ENCODE measurements at places on chromosomes 13 and 19.

DNA sequence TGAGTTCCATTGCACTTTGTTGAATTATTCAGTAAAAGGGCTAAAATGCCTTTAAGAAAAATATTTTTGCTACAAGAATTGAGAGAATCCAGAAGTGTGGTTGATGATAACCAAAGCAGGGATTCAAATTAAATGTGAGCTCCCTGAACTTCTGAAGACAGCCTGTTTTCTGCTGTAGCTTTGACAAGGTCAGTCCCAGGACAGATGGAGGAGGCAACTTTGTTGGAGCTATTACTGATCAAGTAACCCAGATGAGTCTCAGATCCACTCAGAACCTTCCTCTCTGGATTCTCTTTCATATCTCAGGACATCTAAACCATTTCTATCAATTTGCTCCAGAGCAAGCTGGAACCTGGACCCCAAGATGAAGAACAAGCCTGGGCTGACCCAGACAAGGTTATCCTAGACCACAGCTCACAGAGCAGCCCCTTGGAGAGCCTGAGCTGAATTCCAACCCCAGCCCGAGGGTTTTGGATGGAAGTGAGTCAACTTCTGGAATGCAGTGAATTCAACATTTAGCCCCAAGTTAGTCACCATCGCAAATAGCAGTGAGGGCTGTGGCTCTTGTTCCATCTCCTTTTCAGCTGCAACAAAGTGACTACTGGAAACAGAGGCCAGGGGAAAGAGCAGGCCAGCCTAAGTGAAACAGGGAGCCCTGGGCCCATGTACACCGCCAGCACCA lies 137.8 kb upstream of the TSC22D1 start:
- no peak for DNase-seq

GRCh38 chr13:97921176-97921816 lies 32.2 kb upstream of the IPO5 start:
- no peak for DNase-seq

GRCh38 chr19:6754136-6754535 lies 13.1 kb downstream of the SH2D3A start:
- no peak for DNase-seq

GRCh38 chr19:16449330-16449961 lies 22.3 kb downstream of the EPS15L1 start:
- peak; percentile 56 for DNase-seq

DNA sequence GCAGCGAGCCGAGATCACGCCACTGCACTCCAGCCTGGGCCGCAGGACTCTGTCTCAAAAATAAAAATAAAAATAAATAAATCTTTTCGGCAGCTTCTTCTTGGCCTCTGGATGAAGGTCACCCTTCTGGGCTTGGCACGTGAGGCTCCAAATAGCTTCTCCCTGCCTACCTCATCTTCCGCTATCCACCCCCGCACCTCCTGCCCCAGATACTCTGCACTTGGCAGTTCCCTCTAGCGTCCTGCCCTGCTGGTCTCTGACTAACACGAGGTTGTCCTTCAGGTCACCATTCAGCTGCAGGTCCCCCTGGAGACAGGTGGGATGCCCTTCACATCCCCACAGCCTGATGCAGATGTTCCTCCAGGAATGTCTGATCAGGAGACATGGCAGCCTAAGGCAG lies 8.5 kb upstream of the CCL25 start:
- no peak for DNase-seq

DNA sequence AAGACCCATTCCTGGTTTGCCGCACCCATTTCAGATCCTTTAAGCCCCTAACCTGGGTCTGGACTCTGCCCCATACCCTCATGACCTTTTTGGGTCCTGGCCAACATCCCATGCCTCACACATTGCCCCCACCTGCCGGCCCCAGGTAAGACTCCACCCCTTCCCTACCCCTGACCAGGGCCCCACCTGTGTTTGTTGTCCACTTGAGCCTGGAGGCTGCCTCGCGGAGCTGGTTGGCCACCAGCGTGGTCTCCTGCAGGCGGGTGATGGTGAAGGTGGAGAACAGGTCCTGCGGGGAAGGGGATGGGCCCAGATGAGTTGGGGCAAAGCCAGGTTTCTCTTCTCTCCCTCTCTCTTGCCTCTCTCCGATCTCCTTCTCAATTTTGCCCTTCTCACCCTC lies 19.5 kb downstream of the MAN2B1 start:
- no peak for DNase-seq
